Muscle of arm (tissue), 14 donors: ENCODE measurements at places on chromosomes 12 and 14. TPM values are rescaled to one million over a fixed set of nuclear protein-coding genes. Genes with fewer than 3 reads are reported as not detected.

GRCh38 chr12:128795530-128796361 is 28.0 kb downstream of the SLC15A4 start:
- DNase-seq = no peak

DNA sequence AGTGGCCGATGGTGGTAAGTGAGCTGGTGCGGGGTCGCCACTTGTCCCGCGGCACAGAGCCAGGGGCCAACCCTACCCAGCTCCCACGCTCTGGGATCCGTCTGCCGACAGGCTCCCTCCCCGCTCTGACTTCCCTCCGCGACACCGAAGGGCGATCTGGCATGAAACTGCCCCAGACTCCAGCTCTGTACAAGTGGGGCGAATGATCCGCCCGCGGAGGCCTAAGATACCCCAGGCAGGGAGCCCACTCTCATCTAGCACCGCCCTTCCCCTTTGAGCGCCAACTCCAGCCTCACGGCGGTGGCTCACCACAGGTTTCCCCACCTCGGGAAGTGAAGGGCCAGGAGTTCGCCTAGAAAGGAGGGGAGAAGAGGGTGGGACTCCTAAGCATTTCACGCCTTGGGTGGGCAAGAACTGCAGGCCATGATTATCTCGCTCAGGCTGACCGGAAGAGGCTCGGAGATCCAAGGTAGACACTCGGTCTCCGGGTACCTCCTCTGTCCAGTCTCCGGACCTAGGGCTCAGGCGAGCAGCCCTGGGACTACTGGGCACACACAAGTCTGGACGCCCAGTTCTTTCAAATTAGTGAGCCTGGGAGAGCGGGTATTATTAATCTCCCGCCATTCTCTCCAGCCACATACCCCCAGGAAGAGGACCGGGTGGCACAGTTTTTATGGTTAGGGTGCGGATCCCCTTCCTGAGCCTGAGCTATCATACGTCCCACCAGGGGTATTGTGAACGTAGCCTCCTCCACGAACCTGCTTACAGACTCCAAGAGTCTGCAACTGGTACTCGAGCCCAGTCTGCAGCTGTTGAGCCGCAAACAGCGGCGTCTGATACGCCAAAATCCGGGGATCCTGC is 849 bp downstream of the WNT1 start:
- no peak for DNase-seq

GRCh38 chr14:50099335-50099734 is 17.0 kb downstream of the VCPKMT start:
- no peak for DNase-seq

MANSC4 gene
- polyA plus RNA-seq = 0.39 TPM

FGF6 gene
- polyA plus RNA-seq = 39.5 TPM

DNA sequence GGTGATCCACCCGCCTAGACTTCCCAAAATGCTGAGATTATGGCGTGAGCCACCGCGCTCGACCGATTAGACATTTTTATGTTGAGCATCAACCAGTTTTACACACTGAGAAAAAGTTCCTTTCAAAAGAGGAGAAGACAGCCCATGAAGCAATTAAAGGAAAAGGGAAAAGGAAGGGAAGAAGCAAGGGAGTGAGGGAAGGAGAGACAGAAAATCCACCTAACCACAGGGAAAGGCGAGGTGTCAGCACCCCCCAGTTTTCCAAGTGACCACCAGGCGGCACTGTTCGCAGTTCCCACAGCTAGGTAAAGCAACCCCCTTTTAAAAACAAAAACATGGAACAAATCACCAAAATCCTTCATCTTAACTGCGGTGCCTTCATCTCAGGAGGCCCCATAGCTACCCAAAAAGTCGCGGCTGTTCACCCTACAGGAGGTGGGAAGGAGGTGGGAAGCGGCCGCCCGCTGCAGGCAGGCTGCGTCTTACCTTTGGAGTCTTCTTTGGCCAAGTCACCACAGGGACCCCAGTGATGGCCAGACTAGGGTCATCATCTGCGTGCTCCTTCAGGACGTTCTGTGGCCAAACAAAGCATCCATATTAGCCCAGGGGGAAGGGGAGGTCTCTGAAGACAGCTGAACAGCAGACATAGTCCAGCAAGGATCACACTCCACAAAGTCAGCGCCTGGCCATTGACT is 86.6 kb downstream of the KDM2B start:
- peak; percentile 17 for DNase-seq

PLCZ1 gene
- polyA plus RNA-seq = not detected

PKP2 gene
- polyA plus RNA-seq = 15.2 TPM

GRCh38 chr14:31879661-31880348 is 197.3 kb upstream of the ARHGAP5 start:
- no peak for DNase-seq

- DNase-seq = peak; percentile 62
Measured at GRCh38 chr12:32039347-32039746, 67.3 kb upstream of the BICD1 start.

FIGNL2 gene
- polyA plus RNA-seq = 1.0 TPM

FAM222A gene
- 6.3 TPM for polyA plus RNA-seq

DNA sequence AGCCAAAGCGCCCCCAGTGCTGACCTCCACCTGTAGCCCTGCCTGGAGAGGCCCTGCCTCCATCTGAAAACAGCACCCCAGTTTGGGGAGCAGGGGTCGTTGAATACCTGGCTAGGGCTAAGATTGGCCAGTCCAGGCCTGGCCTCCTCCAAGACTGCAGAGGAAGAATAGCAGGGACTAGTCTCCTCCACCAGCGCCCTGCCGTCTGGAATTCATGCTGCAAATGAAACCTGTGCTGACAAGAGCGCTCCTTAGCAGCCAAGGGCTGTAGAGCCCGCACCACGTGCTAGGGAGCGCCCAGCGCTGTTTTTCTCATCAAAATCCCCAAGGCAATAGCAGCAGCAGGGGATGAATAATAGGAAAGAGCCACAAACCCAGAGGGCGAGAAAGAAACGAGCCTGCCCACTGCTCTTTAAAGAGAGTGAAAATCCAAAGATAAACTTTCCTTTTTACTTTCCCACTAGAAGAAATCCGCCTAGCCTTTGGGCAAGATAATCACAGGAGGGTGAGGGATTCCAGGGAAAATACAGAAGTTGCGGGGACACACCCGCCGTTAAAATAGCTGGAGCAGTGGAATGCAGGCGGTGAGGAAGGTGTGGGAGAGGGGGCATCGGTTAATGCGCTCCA is 3.3 kb downstream of the COL2A1 start:
- DNase-seq = peak; percentile 44

- DNase-seq = no peak
Measured at GRCh38 chr14:56903304-56903969, 93.2 kb upstream of the OTX2 start.

DNA sequence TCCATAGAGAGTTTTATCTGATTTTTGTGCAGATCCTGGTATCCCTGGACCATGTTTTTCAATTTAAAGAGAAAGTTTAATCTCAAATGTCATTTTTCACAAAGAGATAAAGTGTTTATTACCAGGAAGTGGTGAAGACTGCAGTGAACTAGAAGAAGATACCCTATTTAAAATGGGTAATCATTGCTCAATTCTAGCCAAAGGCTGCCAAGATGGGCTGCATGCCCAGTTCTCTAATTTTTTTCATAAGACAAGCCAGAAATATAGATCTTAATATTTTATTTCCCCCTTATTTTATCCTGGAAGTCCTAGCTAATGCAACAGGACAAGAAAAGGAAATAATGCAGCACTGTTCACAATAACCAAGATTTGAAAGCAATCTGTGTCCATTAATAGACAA is 343.5 kb downstream of the PCNX1 start:
- DNase-seq = no peak

KLHL33 gene
- polyA plus RNA-seq = not detected

GRCh38 chr14:100065111-100065871 is at the start of gene EVL:
Gene EVL, plus strand, starts transcription at chr14:100065422. Its CDS starts 79 bp downstream, at chr14:100065501.
- DNase-seq = no peak

- no peak for DNase-seq
Measured at GRCh38 chr14:31030469-31030868, 4.3 kb upstream of the STRN3 start.

IGF1 gene
- 36.5 TPM for polyA plus RNA-seq

RPS26 gene
- polyA plus RNA-seq = 410 TPM

DNA sequence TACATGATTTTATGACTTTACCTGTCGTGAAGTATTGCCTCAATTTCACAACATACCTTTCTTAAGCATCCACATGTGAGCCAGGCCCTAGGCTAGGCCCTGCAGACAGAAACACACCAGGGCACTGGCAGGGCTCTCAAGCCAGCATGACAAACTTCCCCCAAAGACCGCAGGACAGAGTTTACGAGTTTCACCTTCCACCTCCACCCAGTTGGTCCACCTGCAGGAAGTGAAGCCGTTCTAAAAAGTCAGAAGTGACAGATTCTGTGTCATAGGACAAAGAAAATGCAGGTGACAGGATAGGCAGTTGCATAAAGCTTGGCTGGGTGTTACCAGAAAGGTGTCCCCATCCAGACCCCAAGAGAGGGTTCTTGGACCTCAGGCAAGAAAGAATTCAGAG is 382.3 kb downstream of the PCNX1 start:
- DNase-seq = no peak

- DNase-seq = no peak
Measured at GRCh38 chr12:22491034-22491433, 53.3 kb downstream of the C2CD5 start.

DNA sequence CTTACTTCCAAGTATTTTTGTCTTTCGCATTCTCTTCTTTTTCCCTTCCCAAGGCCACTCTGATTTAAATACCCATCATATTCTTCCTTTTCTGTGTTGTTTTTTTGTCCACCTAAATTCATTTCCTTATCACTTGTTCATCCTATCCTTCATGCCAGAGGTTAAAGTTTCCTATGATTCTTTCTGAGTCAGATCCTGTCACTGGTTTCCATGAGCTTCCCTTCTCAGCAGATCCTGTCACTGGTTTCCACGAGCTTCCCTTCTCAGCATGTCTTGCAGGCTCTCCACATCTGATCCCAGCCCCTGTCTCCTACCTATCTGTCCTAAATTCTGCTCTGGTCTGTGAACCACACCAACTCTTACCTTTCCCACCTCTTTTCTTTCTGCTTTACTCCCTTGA is 311.8 kb upstream of the RGS6 start:
- DNase-seq = no peak

DNA sequence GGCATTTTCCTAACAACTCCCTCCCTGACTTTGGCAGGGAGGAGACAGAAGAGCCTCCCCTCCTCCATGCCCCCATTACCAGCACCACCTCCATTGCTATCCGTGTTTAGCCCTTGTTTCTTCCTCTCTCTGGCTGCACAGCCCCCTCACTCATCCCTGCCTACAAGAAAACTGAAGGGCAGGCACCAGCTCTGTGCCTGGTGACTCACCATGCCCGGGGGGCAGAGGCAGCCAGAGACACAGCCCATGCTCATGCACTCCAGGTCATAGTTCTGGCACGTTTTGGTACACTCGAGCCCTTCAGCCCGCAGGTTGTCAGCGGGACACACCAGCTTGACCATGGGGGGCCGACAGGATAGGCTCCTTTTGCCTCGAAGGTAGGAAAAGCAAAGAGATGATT is 80.4 kb downstream of the VWF start:
- no peak for DNase-seq

DNA sequence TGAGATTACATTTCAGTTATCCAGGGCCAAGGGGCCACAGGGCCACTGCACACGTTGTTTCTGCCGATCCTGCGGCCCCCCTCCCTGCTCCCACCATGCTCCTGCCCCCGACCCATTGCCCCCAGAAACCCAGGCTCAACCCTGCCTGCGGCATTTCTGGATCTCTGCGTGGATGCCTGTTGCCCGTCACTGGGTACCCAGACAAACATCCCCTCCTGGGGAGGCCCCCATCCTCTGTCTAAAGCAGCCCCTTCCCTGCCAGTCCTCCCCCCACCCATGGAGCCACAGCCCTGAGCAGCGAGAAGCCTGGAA is 326.4 kb upstream of the SFSWAP start:
- no peak for DNase-seq

FOXA1 gene
- polyA plus RNA-seq = 0.45 TPM

GRCh38 chr12:80708259-80708974 is 983 bp downstream of the MYF6 start:
- no peak for DNase-seq

GRCh38 chr14:61484826-61485584 is 163.6 kb downstream of the PRKCH start:
- DNase-seq = no peak

DNA sequence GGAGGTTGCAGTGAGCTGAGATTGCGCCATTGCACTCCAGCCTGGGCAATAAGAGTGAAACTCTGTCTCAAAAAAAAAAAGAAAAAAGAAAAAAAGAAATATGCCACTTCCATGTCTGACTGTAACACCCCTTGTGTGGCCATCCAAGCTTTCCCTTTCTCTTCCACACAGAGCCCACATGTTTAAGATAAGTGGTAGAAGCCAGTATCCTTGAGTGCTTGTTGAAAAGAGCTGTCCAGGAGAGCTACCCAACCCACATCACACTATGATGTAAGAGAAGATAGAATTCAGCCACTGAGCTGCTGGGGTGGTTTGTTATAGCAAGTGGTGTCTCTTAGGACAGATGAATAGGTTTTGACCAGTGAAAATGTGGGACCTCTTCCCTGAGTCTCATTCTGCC is 82.1 kb downstream of the ZNF664 start:
- no peak for DNase-seq

RTN1 gene
- not detected for polyA plus RNA-seq

DNA sequence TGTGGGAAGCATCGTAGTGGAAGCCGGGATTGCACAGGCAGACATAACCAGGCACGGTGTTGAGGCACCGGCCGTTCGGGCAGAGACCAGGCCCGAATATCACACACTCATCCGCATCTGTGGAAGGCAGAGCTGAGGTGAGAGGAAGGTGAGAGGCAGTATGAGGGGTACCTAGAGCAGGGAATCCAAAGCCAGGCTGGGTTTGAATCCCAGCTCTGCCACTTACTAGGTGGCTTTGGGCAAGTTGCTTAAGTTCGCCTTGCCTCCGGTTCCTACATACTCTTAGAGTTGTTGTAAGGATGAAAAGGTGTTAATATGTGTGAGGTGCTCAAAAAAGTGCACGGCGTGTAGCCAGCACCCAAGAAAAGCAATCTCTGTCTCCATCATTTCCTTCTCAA is 10.4 kb downstream of the ISCA2 start:
- no peak for DNase-seq

DNA sequence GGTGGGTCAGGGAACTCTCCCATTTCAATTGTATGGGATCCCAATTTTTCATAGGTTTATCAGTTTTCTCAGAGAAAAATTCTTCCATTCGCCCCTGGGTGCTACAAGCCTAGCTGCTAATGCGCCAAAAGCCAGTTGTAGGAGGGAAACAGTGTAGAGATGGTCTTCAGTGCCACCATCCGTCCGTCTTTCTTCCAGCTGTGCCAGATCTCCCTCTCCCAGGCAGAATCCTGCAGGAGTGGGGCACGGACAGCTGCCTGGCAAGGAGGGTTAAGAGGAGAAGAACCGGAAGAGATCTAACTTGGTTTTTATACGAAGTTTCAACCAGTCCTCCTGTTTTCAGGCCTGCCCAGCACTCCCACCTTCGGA is 38.9 kb upstream of the FUT8 start:
- peak; percentile 10 for DNase-seq

PRKAB1 gene
- polyA plus RNA-seq = 24.7 TPM

GRCh38 chr14:23444314-23444713 is 8.9 kb upstream of the MYH7 start:
- DNase-seq = no peak

KRT8 gene
- not detected for polyA plus RNA-seq

PTPRB gene
- 19.8 TPM for polyA plus RNA-seq
